T-helper 2 cell treated with Interferon-gamma antibody and Interleukin-4, amounts not matched to agents 5 μg/mL and 100 μg/mL, for 36 hours (primary cell): ENCODE measurements at places on chromosomes 12 and 14.

GRCh38 chr12:123397400-123397799 lies 13.5 kb downstream of the KMT5A start:
- H3K27ac ChIP-seq = no peak overlapping the region
- H3K27me3 ChIP-seq = no peaks in the 10 kb centered on the region

- peaks cover 43% of the 10 kb centered on the region for H3K4me1 ChIP-seq
- H3K4me3 ChIP-seq = peak overlapping the region; percentile 93
- H3K27me3 ChIP-seq = no peaks in the 10 kb centered on the region
- DNase-seq = no peak
- peaks cover 3% of the 10 kb centered on the region for H3K36me3 ChIP-seq
These were observed 1.5 kb downstream of the CAPRIN2 start for GRCh38 chr12:30753233-30753632.

- H3K4me3 ChIP-seq = no peak overlapping the region
- H3K4me1 ChIP-seq = no peaks in the 10 kb centered on the region
- DNase-seq = no peak
- no peak overlapping the region for H3K27ac ChIP-seq
- H3K27me3 ChIP-seq = no peaks in the 10 kb centered on the region
These were observed 398.4 kb downstream of the DAD1 start for GRCh38 chr14:22190411-22191191.

GRCh38 chr14:84024231-84024820 lies 1505.6 kb upstream of the FLRT2 start:
- no peak overlapping the region for H3K4me3 ChIP-seq
- H3K4me1 ChIP-seq = no peaks in the 10 kb centered on the region
- H3K27me3 ChIP-seq = no peaks in the 10 kb centered on the region
- H3K36me3 ChIP-seq = no peaks in the 10 kb centered on the region
- DNase-seq = no peak
- no peak overlapping the region for H3K27ac ChIP-seq

DNA sequence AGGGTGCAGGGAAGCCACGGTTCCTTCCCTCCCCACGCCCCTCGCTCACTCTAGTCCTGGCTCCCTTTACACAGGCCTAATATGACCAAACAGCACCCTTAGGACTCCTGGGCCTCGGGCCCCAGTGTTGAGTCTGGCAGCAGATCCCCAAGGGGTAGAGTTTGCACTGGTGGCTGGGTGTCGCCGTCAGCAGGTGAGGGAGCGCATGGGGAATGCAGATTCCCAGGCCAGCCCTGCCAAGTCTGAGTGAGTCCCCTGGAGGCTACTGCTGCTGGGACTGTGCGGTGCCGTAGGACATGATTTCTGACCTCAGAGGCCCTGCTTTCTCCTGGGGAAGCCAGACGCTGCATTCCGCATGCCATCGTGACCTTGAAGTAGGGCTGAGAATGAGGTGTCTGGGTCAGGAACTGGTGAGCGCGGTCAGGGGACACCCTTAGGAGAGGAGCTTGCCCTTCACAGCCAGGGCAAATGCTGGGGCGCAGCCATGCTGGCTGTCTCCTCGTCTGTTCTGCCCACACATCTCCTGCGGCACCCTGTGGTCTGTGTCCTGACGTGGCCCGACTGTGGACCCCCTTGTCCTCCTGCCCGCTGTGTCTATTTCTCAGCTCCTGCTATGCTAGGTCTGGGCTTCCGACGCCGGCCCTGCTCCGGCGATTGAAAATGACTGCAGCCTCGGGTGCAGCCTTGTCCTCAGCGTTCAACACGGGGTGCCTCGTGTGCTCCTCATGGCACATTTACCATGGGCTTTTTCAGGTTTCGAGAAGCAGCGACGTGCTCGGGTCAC lies 37.6 kb upstream of the PRMT8 start:
- DNase-seq = no peak
- H3K36me3 ChIP-seq = no peaks in the 10 kb centered on the region
- peaks cover 21% of the 10 kb centered on the region for H3K27me3 ChIP-seq
- H3K4me1 ChIP-seq = no peaks in the 10 kb centered on the region

DNA sequence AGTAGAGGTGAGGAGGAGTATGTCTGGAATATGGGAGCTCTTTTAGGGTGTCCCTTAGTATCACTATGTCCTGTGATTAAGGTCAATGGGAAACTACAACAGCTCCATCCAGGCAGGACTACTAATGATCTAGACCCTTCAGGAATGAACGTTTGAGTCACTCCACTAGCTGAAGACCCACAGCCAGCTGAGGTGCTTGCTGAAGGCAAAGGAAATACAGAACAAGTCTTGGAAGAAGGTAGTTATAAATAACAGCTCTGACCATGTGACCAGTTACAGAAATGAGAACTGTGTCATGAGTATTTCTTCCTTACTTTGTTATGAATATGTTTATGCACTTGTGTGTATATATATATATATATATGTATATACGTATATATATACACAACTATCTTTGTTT lies 40.5 kb upstream of the USP44 start:
- H3K4me3 ChIP-seq = no peak overlapping the region
- H3K36me3 ChIP-seq = no peaks in the 10 kb centered on the region
- no peaks in the 10 kb centered on the region for H3K4me1 ChIP-seq
- peaks cover 3% of the 10 kb centered on the region for H3K27me3 ChIP-seq

DNA sequence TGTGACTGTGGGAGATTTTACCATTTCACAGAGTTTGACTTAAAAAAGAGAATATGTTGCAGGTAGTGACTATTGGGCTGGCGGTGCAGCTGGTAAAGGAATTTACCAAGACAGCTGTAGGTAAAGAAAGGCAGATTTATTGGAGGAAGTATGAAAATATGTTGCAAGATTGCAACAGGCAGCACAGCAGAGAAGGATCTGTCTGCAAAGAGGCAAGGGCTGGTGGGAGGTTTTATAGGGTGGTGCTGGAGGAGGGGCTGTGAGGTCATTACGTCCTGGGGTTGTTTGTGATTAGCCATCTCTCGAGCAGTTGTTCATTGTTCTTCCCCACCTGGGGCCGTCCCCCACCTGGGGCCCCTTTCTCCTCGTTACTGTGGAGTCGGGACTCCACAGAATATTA lies 62.1 kb downstream of the ACACB start:
- H3K36me3 ChIP-seq = peaks cover 3% of the 10 kb centered on the region
- H3K27me3 ChIP-seq = no peaks in the 10 kb centered on the region
- no peak overlapping the region for H3K4me3 ChIP-seq
- H3K27ac ChIP-seq = no peak overlapping the region

DNA sequence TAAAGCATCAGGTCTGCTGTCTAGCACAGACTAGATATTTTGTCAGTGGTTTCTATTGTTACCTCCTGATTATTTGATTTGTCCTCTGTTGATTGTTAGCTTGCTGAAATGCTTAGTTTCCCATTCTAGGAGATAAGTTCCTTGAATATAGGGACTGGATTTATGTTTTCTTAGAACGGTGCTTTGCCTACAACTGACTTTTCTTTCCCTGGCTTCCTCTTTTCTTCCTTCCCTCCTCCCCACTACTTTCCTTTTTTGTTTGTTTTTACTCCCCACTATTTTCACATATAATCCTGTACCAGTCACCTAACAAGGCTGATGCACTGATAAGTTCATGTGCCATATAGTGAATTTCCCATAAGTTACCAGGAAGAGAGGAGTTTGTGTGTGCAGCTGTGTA lies 58.5 kb upstream of the METAP2 start:
- H3K4me3 ChIP-seq = no peak overlapping the region
- no peaks in the 10 kb centered on the region for H3K4me1 ChIP-seq
- no peak overlapping the region for H3K27ac ChIP-seq
- peaks cover 5% of the 10 kb centered on the region for H3K27me3 ChIP-seq
- DNase-seq = no peak
- no peaks in the 10 kb centered on the region for H3K36me3 ChIP-seq

DNA sequence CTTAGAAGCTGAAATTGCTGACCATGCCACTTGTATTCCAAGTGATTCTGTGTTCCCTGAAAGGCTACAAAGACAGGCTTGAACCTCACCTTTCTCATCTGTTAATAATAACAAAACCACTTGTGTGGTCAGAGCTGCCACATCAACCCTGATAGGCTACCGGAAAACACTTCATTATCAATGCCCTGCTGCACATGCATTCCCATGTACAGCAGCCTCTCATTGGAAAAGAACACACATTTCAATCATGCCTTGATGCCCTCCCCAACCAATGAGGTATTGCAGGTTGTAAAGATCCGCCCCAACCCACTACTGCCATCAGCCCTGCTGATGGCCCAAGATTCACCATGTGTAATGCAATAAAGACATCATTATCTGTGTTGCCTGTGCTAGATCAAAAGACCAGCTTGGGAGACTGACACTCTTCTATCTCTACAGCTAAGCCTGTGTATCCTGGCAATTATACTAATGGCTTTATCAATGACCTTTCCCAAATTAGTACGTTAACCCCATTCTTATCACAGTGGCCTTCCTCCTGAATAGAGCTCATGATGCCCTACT lies 2.8 kb downstream of the GPR19 start:
- H3K4me3 ChIP-seq = peak overlapping the region; percentile 25
- H3K27me3 ChIP-seq = no peaks in the 10 kb centered on the region
- peaks cover 33% of the 10 kb centered on the region for H3K36me3 ChIP-seq
- no peak for DNase-seq

GRCh38 chr14:61108496-61109141 lies 127.6 kb downstream of the SLC38A6 start:
- H3K36me3 ChIP-seq = no peaks in the 10 kb centered on the region
- no peak for DNase-seq
- H3K27me3 ChIP-seq = no peaks in the 10 kb centered on the region
- H3K27ac ChIP-seq = no peak overlapping the region
- H3K4me3 ChIP-seq = no peak overlapping the region
- peaks cover 9% of the 10 kb centered on the region for H3K4me1 ChIP-seq

GRCh38 chr12:83313827-83314226 lies 627.1 kb downstream of the TMTC2 start:
- H3K4me3 ChIP-seq = no peak overlapping the region
- no peaks in the 10 kb centered on the region for H3K36me3 ChIP-seq
- H3K4me1 ChIP-seq = no peaks in the 10 kb centered on the region
- no peaks in the 10 kb centered on the region for H3K27me3 ChIP-seq

DNA sequence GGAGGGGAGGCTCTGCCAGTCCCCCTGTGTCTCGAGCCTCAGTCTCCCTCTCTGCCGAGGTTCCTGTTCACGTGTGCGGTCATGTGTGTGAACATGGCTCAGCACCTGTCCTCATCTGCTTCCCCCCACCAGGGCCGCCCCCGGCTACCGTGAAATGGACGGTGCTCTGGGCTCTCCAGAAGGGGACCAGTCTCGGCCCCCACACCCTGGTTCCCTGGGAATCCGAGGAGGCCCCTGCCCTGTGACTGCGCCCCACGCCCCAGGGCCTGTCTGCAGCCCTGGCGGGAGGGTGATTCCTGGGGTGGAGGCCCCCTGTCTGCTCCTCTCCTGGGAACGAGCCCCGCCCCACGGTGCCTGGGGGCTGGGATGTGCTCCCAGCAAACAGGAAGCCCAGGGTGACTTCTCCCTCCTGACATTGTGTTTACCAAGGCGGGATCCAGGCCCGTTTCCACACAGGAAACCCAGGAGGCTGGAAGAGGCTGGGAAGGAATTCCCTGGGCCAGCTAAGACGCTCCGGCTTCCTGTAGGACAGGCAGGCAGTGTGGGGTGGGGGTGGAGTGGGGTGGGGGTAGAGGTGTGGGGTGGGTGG lies 46.6 kb downstream of the KIF26A start:
- H3K27me3 ChIP-seq = no peaks in the 10 kb centered on the region
- H3K27ac ChIP-seq = no peak overlapping the region
- no peaks in the 10 kb centered on the region for H3K36me3 ChIP-seq

DNA sequence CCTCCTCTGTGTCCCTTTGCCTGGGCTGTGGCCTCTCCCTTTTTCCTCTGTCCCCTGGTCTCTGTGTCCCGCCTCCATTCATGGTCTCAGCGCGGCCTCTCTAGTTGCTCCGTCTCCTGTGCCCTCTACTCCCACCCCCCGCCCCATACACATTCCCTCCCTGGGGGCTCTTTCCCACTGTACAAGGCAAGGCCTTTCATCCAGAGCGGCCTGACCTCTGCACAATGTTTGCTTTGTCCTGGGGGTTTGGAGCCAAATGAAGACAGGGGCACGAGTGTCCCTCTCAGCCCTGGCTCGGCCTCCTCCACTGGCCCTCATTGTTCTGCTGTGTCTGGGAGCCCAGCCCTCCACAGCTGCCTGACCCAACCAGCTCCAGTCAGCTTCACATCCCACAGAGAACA lies 678.6 kb downstream of the BCL11B start:
- H3K4me3 ChIP-seq = no peak overlapping the region
- H3K27ac ChIP-seq = no peak overlapping the region

DNA sequence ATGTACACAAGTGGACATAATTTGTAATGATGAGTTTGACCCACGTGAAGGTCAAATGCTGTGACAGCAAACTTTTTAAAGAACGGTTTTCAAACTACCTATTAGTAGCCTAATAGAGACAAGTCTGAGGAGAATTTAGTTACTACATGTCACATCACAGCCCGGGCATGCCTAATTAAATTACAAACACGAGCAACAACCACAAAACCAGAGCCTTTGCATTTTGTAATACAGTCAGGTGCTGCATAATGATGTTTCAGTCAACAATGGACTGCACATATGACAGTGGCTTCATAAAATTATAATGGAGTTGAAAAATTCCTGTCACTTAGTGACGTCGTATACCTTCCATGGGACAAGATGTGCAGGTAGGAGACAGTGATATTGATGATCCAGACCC lies 274.5 kb downstream of the DACT1 start:
- H3K27ac ChIP-seq = no peak overlapping the region
- no peak overlapping the region for H3K4me3 ChIP-seq
- H3K36me3 ChIP-seq = no peaks in the 10 kb centered on the region
- H3K4me1 ChIP-seq = no peaks in the 10 kb centered on the region

DNA sequence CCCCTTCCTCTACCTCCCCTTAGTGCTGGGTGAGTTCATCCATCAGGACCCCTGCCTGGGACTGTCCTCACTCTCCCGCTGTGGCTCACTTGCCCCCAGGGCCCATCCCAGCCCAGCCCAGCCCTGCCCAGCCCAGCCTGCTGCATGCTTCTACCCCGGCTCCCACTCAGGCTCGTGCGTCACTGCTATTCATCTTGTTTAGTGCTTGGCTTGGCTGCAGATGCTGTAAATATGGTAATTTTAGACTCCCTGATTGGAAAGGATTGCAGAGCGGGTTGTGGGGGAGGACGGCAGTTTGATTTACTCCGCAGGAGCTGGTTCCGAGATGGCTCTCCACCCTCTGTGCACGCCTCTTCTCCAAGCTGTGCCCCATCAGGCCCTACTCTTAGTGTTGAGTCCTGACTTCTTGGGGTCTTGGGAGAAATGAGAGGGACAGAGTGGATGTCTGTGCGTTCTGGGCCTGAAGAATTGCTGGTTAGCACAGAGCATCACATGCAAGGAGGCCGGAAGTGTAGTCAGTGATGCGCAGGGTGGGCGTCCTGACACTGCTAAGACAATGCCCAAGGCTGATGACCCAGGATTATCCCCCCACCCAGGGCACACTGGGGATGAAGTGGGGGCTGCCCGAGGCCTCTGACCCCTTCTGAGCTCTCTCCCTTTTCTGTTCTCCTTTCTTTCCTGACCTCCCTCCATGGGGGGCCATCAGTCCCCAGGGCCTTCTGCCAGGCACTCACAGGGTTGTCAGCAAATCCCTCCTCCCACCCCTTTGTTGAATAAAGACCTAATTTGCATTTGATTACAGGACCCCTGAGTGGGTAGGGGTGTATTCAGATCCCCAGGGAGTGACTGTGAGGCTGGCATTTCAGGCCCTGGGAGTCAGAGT lies 244.4 kb downstream of the ZFP36L1 start:
- H3K36me3 ChIP-seq = no peaks in the 10 kb centered on the region
- H3K4me3 ChIP-seq = no peak overlapping the region
- no peaks in the 10 kb centered on the region for H3K4me1 ChIP-seq
- no peak for DNase-seq
- H3K27me3 ChIP-seq = no peaks in the 10 kb centered on the region
